ENCODE measurements at places on chromosomes 16 and 17. TPM values are rescaled to one million over a fixed set of nuclear protein-coding genes. Genes with fewer than 3 reads are reported as not detected.

SMCR8 gene
- total RNA-seq: 17.2 TPM

OTOP3 gene
- total RNA-seq: not detected

RNF222 gene
- total RNA-seq: not detected

UTS2R gene
- not detected for total RNA-seq

KRT16 gene
- total RNA-seq: not detected

CYGB gene
- 12.4 TPM for total RNA-seq

QPRT gene
- 94.0 TPM for total RNA-seq

ABCA6 gene
- total RNA-seq: 23.1 TPM

TBX6 gene
- 0.33 TPM for total RNA-seq

CFAP97D1 gene
- total RNA-seq: under 0.01 TPM

LRRC46 gene
- under 0.01 TPM for total RNA-seq

UNC13D gene
- total RNA-seq: 1.5 TPM

HOXB8 gene
- total RNA-seq: 0.51 TPM

NPIPA8 gene
- total RNA-seq: not detected

KRT35 gene
- total RNA-seq: not detected

ENPP7 gene
- not detected for total RNA-seq

CLEC19A gene
- not detected for total RNA-seq

NQO1 gene
- 494 TPM for total RNA-seq

TMEM92 gene
- total RNA-seq: not detected

KRT9 gene
- not detected for total RNA-seq

CD300E gene
- total RNA-seq: not detected

PRKAR1A gene
- total RNA-seq: 290 TPM

CDRT15L2 gene
- not detected for total RNA-seq

ABCC6 gene
- total RNA-seq: 6.3 TPM

CORO1A gene
- total RNA-seq: 0.26 TPM
